ENCODE measurements at places on chromosomes 4 and X.
A peak's percentile ranks its signal among the peaks of the same experiment; 100 is the strongest.

GRCh38 chr4:163748449-163748848 is 254.0 kb downstream of the TMA16 start:
- no peak overlapping the region for H3K4me3 ChIP-seq
- no peak for DNase-seq
- H3K27me3 ChIP-seq: no peaks in the 10 kb centered on the region
- no peaks in the 10 kb centered on the region for H3K36me3 ChIP-seq
- H3K4me1 ChIP-seq: peaks cover 2% of the 10 kb centered on the region
- H3K27ac ChIP-seq: no peak overlapping the region

- H3K4me1 ChIP-seq: no peaks in the 10 kb centered on the region
- DNase-seq: no peak
- no peak overlapping the region for H3K27ac ChIP-seq
- no peak overlapping the region for H3K4me3 ChIP-seq
Measured at GRCh38 chrX:10223276-10223675, 66.5 kb downstream of the CLCN4 start.

DNA sequence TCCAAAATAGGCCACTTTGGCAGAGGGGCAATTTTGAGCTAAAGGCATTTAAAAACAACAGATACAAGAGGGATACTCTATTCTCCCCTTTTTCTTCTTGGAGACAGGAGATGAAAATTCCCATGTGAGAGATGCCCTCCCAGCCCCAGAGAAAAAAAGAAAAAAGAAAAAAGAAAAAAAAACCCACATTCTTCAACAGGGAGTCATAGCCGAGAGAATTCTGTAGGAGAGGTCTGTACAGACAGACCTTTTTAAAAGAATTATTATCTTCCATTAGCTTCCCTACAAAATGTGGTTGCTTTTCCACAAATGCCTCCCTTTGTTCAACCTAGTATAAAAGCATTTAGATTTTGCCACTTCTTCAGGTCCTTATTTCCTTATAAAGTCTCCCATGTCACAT is 89.9 kb downstream of the SPCS3 start:
- H3K36me3 ChIP-seq: peaks cover 2% of the 10 kb centered on the region
- no peaks in the 10 kb centered on the region for H3K4me1 ChIP-seq
- no peak for DNase-seq
- H3K4me3 ChIP-seq: no peak overlapping the region

- H3K27me3 ChIP-seq: no peaks in the 10 kb centered on the region
- H3K4me1 ChIP-seq: no peaks in the 10 kb centered on the region
- H3K27ac ChIP-seq: no peak overlapping the region
- H3K36me3 ChIP-seq: no peaks in the 10 kb centered on the region
- no peak overlapping the region for H3K4me3 ChIP-seq
Measured at GRCh38 chr4:17120761-17121160, 222.3 kb upstream of the LDB2 start.

- H3K4me1 ChIP-seq: peaks cover 5% of the 10 kb centered on the region
- H3K27me3 ChIP-seq: peaks cover 3% of the 10 kb centered on the region
- no peak overlapping the region for H3K27ac ChIP-seq
- no peak overlapping the region for H3K4me3 ChIP-seq
- no peaks in the 10 kb centered on the region for H3K36me3 ChIP-seq
Measured at GRCh38 chr4:75848891-75849290, 53.4 kb downstream of the PPEF2 start.

- no peaks in the 10 kb centered on the region for H3K36me3 ChIP-seq
- DNase-seq: no peak
- H3K27ac ChIP-seq: no peak overlapping the region
- peaks cover 1% of the 10 kb centered on the region for H3K4me1 ChIP-seq
- H3K4me3 ChIP-seq: no peak overlapping the region
- H3K27me3 ChIP-seq: no peaks in the 10 kb centered on the region
Measured at GRCh38 chr4:127486248-127486647, 146.5 kb upstream of the INTU start.

DNA sequence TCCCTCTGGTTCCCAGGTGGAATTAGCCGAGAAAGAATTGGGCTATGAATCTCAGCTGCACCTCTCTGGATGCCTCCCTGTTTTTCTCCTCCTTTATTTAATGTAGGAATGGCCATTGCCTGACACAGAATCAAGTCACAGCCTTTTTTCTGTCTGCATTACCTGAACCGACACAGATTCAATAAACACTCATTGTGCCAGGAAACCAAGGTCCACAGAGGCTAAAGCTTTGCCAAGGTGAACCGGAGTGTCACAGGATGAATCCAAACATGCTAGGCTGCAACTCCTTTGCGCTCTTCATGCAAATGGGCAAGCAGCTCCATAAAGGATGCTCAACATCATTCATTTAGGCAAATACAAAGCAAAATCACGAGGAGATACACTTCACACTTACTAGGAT is 199.8 kb upstream of the AGTR2 start:
- H3K4me1 ChIP-seq: peaks cover 21% of the 10 kb centered on the region
- H3K27me3 ChIP-seq: no peaks in the 10 kb centered on the region
- H3K27ac ChIP-seq: no peak overlapping the region
- H3K4me3 ChIP-seq: no peak overlapping the region

DNA sequence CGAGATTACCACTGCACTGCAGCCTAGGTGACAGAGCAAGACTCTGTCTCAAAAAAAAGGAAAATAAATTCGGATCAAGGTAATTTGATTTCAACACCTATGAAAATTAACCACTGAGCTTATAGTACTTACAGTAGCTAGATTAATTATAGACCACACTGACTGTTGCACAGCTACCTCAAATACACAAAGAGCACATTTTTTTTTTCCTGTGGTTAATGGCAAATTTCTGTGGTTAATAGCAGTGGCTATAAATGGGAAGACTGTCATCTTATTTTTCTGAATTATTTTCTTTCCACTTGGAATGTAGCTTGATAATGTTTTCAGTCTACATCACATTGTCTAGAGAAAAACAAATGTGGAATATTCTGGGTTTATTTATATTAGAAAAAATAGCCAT is 1661.6 kb upstream of the PCDH7 start:
- no peak for DNase-seq
- H3K36me3 ChIP-seq: no peaks in the 10 kb centered on the region
- no peak overlapping the region for H3K27ac ChIP-seq
- no peaks in the 10 kb centered on the region for H3K27me3 ChIP-seq

GRCh38 chrX:119870626-119871131 is 854 bp downstream of the RNF113A start:
- H3K27ac ChIP-seq: peak overlapping the region; percentile 98
- H3K4me1 ChIP-seq: peaks cover 11% of the 10 kb centered on the region
- H3K27me3 ChIP-seq: no peaks in the 10 kb centered on the region
- H3K4me3 ChIP-seq: peak overlapping the region; percentile 81

DNA sequence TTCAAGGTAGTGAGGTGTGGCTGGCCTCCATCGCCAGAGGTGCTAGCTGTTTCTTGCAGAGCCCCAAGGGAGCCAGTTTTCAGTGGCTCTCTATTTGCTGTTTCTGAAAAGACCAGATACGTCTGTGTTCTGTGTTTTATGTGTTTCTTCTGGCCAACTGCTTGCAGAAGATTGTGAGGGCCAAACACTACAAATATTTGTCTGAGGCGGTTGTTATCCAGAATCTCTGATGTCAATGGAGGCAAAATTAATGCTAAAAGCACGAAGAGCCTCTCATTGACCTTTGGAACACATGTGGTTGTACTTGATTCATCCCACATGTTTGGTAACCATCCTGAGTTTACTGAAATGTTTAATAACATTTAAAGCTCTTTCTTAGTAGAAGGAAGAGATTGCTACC is 113.9 kb downstream of the CT47B1 start:
- no peak for DNase-seq
- H3K4me1 ChIP-seq: no peaks in the 10 kb centered on the region
- H3K36me3 ChIP-seq: no peaks in the 10 kb centered on the region
- no peak overlapping the region for H3K27ac ChIP-seq
- H3K27me3 ChIP-seq: no peaks in the 10 kb centered on the region

GRCh38 chrX:23945206-23945605 is 37.4 kb downstream of the CXorf58 start:
- H3K27me3 ChIP-seq: no peaks in the 10 kb centered on the region
- H3K4me1 ChIP-seq: peaks cover 13% of the 10 kb centered on the region
- DNase-seq: no peak

GRCh38 chr4:145171911-145172310 is 8.5 kb downstream of the OTUD4 start:
- no peak overlapping the region for H3K4me3 ChIP-seq
- DNase-seq: no peak
- H3K4me1 ChIP-seq: no peaks in the 10 kb centered on the region
- H3K27ac ChIP-seq: peak overlapping the region; percentile 8
- peaks cover 42% of the 10 kb centered on the region for H3K36me3 ChIP-seq

DNA sequence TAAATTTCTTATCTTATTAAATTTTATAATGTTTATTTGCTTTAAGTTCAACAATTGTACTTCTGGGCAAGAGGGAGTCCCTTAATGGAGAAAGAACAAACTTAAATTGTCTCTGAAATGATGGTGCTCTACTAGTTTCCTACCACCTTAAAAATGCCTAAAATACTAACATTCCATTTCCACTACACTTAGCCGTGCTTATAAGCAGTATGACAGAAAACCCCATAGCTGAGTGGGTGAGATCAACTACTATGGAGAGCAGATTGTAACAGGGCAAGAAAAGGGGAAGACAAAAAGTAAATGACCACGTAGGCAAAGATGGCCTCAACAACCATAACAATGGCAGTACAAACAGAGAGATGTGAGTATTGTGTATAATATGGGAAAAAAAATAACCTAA is 35.0 kb downstream of the RFC1 start:
- peaks cover 16% of the 10 kb centered on the region for H3K36me3 ChIP-seq
- DNase-seq: no peak
- H3K4me3 ChIP-seq: no peak overlapping the region
- H3K27me3 ChIP-seq: no peaks in the 10 kb centered on the region
- H3K4me1 ChIP-seq: no peaks in the 10 kb centered on the region
- no peak overlapping the region for H3K27ac ChIP-seq

GRCh38 chr4:183394166-183394951 is 50.1 kb upstream of the CDKN2AIP start:
- no peak for DNase-seq
- H3K27ac ChIP-seq: no peak overlapping the region
- no peak overlapping the region for H3K4me3 ChIP-seq
- H3K36me3 ChIP-seq: no peaks in the 10 kb centered on the region
- peaks cover 32% of the 10 kb centered on the region for H3K4me1 ChIP-seq

- peaks cover 12% of the 10 kb centered on the region for H3K36me3 ChIP-seq
- peaks cover 9% of the 10 kb centered on the region for H3K4me1 ChIP-seq
- H3K27ac ChIP-seq: no peak overlapping the region
- no peaks in the 10 kb centered on the region for H3K27me3 ChIP-seq
Measured at GRCh38 chrX:45063319-45064095, 137.2 kb downstream of the DIPK2B start.

GRCh38 chr4:67459164-67459563 is 86.1 kb downstream of the CENPC start:
- no peaks in the 10 kb centered on the region for H3K27me3 ChIP-seq
- no peak overlapping the region for H3K4me3 ChIP-seq
- no peak for DNase-seq

- H3K27ac ChIP-seq: no peak overlapping the region
- H3K4me3 ChIP-seq: no peak overlapping the region
- no peaks in the 10 kb centered on the region for H3K36me3 ChIP-seq
- no peaks in the 10 kb centered on the region for H3K4me1 ChIP-seq
Measured at GRCh38 chr4:74123065-74123728, 24.2 kb upstream of the CXCL2 start.

DNA sequence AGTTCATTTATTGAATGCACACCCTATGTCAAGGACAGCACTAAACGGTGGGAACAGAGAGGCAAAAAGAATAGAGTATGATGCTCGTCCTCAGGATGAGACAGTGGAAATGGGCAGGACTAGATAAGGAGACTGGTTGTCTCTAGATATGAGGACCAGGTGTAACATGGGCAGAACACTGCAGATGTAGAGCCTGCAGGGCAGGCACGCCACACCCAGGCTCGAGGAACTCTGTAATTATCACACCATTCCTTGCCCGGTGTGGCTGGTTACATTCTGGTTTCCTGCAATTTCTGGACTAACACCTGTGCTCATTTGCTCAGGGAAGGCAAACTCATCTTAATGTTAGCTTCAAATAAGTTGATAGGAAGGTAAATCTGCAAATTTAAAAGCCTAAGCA is 334.4 kb downstream of the DHX15 start:
- H3K4me3 ChIP-seq: no peak overlapping the region
- H3K27me3 ChIP-seq: peaks cover 15% of the 10 kb centered on the region
- DNase-seq: no peak
- H3K36me3 ChIP-seq: no peaks in the 10 kb centered on the region
- H3K27ac ChIP-seq: no peak overlapping the region

DNA sequence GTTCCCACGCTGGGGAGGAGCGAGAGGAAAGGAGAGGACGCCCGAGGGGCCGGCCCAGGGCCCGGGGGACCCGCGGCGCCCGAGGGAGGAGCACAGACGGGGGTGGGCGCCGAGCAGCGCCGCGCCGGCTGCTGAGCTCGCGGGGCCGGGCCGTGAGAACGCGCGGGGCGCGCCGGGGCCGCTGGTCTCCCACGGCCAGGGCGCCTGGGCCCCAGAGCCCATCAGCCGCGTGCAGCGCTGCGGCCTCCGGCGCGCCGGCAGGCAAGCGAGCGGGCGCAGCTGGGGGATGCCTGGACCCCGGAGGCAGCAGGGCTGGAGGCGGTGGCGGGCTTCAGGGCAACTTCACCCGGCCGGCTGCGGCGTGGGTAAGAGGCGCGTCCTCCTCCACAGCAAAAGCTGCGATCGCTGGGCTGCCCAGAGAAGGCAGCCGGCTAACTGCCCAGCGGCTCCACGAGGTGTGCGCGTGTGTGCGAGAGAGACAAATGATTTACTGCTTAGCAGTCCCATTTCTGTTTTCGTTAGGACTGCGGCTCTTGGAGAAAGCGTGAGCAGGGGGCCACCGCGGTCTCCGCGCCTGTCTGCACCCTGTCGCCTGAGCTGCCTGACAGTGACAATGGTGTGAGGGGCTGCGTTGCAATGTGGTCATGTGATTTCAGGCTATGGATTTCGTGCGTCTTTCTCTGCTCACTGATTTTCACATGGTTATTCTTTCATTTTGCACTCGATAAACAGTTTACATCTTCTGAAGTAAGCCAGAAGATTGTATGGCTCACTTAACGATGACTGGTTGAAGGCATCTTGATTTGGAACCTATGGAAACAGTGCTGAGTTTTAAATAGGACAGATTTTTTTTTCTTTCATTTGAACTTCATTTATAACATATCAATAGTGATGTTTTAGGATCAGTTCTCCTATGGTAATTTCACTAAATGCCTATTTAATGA is 1.2 kb downstream of the GUCY1A1 start:
- no peak for DNase-seq
- H3K4me3 ChIP-seq: peak overlapping the region; percentile 98
- peaks cover 66% of the 10 kb centered on the region for H3K4me1 ChIP-seq
